ENCODE measurements at places on chromosomes 4 and X.

- no peak for DNase-seq
Observed at GRCh38 chr4:37101686-37102085, 142.9 kb upstream of the NWD2 start.

DNA sequence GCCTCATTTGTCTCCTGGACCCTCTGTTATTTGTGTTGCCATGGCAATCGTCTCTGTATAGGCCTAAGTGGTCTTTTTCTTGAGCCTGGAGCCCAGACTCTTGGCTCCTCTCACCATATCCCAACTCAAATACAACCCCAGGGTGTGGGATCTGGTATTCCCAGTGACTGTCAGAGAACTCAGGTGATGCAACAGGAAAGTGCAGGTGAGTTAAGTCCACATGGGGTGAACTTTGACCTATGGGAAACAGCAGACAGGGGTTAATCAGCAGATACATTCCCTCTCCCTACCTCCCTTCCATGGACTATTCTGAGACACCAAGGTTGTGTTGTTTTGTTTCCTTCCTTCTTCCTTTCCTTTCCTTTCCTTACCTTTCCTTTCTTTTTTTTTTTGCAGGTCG is 130.9 kb upstream of the RPS6KA3 start:
- DNase-seq = no peak

DNA sequence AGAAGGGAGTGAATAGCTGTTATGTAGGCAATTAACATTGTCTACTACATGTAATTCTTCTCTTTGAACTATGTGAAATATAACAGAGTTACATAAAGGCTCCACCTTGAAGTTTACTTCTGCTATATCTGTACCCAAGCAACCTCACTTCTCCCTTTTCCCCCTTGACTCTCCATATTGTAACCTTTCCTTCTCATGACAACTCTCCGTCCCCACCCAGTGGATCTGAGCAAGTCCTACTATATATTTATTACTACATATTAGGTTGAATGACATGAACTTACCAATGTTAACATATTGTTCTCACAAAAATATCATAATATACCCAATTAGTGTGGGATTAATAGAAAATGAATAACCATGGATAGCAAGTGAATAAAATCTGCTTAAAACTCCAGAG is 93.2 kb upstream of the ATP8A1 start:
- peak; percentile 6 for DNase-seq

- no peak for DNase-seq
Observed at GRCh38 chrX:24426921-24427746, 38.0 kb upstream of the PDK3 start.

- no peak for DNase-seq
Observed at GRCh38 chrX:40514376-40514775, 66.4 kb upstream of the ATP6AP2 start.

GRCh38 chr4:10417740-10418139 is 39.5 kb downstream of the ZNF518B start:
- DNase-seq = no peak

Measured in NCI-H1417 treated with DMSO at 0.1 percent for 48 hours (cell line).